ENCODE measurements at places on chromosomes 5 and 9.

GRCh38 chr9:26768145-26768544 is 124.5 kb downstream of the CAAP1 start:
- DNase-seq = no peak

DNA sequence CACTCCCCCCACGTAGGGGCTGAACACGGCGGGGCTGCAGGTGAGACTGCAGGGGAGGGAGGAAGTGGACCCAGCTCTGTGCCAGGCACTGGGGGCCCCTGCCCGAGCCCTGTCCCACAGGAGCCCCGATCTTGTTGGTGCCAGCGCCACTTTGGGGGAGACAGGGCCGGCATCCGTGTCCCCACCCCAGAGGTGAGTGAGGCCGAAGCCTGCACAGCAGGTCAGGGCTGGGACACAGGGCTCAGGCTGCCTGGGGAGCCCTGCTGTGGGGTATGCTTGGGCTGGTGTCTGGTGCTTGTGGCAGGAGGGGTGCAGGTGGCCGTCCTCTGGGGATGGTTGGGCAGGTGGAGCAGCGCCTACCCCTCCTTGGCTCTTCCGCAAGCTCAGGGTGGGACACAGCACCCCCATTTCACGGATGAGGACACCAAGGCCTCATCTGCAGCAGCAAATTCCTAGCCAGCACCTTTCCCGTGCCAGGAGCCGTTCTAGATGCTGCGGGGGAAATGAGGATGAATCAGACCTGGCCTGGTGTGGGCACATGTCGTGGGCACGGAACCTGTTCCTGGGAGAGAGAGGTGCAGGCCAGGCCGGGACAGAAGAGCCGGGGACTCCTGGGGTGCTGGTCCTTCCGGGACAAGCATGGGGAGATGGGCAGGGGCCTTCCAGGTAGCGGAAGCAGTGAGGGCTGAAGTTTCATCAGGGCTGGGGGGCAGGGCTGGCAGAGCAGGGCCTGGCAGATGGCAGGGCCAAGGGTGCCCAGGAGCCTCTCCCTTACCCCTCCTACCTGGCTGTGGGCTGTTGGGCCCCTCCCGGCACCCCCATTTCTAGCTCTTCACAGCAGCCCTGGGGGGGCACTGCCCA is 35.2 kb downstream of the KCNT1 start:
- no peak for DNase-seq

DNA sequence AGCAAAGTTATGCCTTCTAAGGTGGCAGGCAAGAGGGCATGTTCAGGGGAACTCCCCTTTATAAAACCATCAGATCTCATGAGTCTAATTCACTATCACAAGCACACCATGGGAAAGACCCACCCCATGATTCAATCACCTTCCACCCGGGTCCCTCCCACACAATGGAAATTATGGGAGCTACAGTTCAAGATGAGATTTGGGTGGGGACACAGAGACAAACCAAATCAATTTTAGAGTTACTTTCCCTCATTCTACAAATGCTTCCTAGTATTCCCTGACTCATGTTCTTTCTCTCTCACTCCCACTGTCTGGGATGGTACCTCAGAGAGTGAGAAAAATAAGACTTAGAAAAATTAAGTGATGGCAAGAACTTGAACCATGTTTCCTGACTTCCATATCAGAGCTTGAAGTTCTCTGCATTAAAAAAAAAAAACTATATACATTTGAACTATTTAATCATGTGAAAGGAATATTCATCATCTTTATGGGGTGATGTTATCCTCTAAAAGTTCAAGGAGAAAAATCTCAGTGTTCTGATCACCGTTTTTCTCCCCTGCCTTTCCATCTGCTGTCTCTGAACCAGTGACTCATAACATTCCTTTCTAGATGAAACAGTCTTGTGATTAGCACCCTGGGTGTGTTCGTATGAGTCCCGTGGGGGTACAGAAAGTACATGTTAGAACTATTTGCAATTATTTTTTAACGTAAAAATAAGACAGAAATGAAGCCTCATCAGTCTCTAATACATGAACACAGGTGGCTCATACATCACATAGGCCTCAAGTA is 282.9 kb downstream of the SLF1 start:
- peak; percentile 43 for DNase-seq

GRCh38 chr5:172715931-172716682 is 54.9 kb downstream of the DUSP1 start:
- no peak for DNase-seq

DNA sequence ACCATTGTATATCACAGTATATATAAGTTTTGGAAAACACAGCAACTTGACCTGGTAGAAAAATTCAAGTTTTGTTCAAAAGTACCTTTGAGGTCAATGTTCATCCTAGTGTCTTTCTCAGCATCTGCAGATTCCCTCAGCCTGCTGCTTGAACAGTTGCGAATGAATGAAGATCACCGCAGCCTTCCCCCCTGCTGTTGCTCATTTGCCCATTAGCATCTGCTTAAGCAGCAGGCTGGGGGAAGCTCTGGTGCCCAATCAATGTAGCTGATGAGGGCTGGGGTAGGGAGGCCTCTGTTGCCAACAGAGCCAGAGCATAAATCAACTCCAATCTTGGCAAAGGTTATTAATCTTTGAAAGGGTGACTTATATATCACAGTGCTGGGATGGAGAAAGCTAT is 586.5 kb upstream of the PTPRD start:
- no peak for DNase-seq
